ENCODE measurements at places on chromosomes 6 and 20.

GRCh38 chr6:23713211-23713610 lies 412.8 kb upstream of the NRSN1 start:
- DNase-seq = no peak

DNA sequence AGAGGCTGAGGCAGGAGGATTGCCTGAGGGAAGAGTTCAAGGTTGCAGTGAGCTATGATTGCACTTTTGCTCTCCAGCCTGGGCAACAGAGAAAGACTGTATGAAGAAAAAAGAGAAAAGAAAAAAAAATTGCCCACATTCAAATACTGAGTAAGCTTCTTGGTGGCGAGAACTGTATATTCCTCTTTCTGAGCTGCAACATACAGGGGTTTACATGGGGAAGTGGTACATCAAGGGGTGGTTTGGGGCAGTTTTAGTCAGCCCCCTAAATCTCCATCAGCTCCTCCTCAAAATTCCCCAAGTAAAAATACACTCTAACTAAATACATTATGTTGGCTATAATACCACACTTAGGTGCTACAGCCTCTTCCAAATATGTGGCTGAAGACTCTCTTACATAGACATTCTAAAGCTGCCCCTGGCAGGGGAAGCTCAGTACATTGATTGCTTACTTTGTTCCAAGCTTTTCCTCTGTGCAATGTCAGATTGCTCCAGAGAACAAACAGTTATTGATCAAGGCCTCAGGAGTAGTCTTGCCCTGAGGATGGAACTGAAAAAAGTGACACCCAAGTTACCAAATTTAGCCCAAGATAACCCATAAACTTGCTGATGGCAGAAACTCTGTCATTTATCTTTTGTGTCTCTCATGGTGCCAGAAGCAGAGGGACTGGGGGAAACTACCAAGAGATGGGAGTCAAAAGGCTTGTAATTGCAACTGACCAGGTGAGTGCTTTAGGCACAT lies 107.4 kb upstream of the RIPOR2 start:
- DNase-seq = no peak

DNA sequence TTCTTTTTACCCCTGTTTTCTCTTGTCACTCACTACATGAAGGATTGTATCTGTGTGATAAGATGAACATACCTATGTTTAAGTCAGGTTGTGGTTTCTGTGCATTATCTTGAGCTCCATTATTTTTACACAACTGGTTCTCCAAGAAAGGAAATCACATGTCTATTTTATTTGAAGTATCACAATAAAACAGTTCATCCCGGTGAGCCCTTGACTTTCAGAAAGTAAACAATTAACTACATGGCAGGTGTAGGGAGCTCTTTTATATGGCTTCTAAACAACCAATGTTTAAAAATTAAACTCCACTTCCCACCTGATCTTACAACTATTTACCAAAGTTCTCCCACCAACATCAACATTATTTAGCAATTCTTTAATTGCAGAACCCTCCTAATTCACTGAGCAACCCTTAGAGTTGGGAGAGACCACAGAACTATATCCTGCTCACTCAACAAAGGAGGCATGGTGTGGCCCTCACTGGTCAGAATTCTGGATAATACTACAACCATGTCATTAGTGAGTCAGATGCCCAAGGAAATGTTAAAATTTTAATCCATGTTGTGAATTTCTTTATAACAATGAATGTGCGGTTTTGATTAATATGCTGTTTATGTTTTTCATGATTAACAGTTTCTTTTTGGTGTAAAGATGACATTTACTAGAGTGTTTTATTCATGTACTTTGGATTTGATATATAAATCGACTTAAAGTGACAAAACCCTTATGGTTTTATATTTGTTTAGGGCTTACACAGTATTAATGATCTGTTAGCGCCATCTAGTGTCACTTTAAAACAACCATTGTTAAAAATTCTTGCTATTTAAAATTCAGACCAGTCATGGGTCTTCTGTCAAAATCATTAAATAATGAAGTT lies 50.0 kb upstream of the SCGN start:
- DNase-seq = no peak

DNA sequence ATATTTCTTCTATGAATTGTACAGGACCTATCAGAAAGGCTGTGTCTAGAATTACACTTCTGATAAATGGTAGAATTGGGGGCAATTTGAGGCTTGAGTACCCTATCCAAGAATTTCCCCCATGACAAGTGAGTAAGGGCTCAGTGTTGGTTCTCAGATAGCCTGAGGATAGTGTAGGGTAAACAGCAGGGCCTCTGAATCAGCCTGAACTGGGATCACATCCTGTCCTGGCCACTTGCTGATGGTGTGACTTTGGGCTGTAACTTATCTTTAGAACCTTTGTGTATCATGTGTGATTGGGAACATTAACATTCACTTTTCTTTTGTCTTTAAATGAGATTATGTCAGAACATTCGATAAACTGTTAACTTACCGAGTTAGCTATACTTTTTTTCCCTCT lies 151.0 kb downstream of the CLIC5 start:
- no peak for DNase-seq

- DNase-seq = peak; percentile 81
Observed at GRCh38 chr20:62824476-62825332, 7.9 kb downstream of the COL9A3 start.

- DNase-seq = no peak
Observed at GRCh38 chr20:23249541-23249940, 101.0 kb upstream of the NXT1 start.

- no peak for DNase-seq
Observed at GRCh38 chr6:38796006-38796405, 80.9 kb downstream of the DNAH8 start.

DNA sequence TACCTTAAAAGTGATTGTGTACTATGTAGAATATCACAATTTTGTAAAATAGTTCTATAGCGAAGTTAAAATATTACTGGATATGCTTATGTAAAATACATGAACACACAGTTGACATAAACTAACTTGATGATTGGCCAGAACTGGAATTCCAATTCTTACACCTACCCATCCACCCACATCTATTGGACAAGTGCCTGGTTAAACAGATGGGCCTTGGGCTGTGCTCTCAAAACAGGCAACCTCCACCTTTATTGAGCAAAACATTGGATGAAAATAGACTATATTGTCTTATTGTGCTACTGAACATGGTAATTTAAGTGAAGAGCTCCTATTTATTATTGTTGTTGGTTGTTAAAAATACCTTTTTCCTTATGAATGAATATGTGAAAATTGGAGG lies 154.0 kb upstream of the FLRT3 start:
- DNase-seq = no peak

DNA sequence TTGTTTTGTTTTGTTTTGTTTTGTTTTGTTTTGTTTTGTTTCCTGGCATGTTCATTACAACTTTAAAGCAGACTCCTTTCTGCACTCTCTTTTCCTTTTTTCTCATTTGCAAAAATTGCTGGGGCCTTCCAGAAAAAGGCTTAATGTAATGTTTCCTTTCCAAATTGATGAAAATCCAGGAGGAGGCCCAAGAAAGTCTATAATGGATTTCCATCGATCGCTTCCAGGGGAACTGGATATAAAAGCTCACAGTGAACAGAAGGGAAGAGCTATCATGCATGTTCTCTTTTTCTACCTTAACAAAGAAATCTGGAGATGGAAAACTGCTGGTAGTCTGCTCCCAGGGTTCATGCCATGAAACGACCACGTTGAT lies 28.7 kb downstream of the ISM1 start:
- no peak for DNase-seq

- DNase-seq = peak; percentile 33
Observed at GRCh38 chr6:43817192-43817591, 47.2 kb downstream of the VEGFA start.

- DNase-seq = no peak
Observed at GRCh38 chr6:88165844-88166492, at the start of gene CNR1. Gene CNR1 (minus strand): TSS chr6:88166347. CDS start chr6:88145274, 21,073 bp downstream.

- DNase-seq = no peak
Observed at GRCh38 chr6:53815381-53816119, 20.7 kb downstream of the LRRC1 start.

DNA sequence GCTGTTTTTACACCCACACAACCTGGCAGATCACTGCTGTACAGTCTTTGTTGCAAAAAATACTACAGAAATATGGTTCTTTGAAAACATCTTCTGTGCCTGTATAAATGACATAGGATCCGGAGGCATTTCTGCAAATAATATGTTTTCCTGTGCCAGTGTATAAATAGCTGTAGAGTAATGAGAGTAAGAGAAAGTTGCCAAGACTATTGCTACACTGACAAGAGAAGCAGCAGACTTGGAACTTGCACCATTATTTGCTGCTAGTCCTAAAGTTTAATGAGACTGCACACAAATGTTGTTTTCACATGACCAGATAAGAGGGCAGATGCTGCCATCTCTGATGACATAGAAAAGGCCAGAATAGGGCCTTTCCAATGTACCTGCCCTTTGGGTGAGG lies 50.0 kb upstream of the DTNBP1 start:
- DNase-seq = no peak

GRCh38 chr6:1842334-1842733 lies 232.6 kb downstream of the FOXC1 start:
- DNase-seq = no peak

GRCh38 chr6:106318851-106319250 lies 6.7 kb downstream of the ATG5 start:
- DNase-seq = no peak

- no peak for DNase-seq
Observed at GRCh38 chr6:142846459-142846831, 98.5 kb downstream of the HIVEP2 start.

DNA sequence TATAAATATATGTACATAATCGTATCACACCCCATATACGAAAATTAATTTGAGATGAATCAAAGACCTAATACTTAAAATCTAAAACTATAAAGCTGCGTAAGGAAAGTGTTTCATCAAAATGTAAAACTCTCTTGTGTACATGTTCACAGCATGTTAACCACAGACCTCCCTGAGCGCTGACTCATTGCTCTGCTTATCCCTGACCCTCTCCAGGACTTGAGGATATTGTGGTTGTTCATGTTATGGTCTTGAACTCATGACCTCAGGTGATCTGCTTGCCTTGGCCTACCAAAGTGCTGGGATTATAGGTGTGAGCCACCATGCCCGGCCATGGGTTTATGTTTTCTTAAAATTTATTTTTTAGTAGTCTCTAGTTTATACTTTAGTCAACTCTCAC lies 14.2 kb downstream of the FAM83B start:
- DNase-seq = no peak

DNA sequence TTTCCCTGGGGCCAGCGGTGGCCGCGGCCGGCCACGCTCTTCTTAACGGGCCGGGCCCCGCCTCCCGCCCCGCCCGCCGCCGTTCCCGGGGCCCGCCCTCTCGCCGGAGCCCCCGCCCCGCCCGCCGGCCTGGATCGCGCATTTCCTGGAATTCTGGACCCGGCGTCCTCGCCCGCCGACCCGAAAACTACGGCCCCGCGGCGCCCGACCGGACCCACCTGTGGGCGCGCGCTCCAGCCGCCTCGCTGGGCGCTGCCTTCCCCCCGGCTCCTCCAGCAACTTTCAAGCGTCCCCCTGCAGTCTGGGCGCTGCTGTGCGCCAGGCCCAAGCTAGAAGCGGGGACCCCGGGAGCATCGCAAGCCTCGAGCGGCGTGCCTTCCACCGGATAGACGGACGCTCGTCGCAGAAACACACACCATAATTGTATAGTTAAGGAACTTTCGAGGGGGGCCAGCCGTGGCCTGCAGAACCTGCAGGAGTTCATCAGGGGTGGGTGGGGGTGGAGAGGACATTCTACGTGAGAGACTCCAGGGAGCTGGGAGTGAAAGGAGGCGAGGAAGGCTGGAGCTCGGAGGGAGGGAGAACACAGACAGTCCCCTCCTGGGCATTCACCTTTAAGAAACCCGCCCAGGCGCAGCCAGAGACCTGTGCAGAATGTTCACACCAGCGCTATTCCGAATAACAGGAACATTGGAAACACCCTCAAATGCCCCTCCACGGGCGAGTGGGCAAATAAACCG lies at the start of gene ADA:
TSS of gene ADA (minus strand) at position 16 of the 740 bp plus-strand sequence. CDS start 92 bp downstream, outside the sequence.
- peak; percentile 70 for DNase-seq

- DNase-seq = no peak
Observed at GRCh38 chr20:835608-836045, 2.1 kb downstream of the FAM110A start.

GRCh38 chr6:68533339-68533795 lies 101.7 kb upstream of the ADGRB3 start:
- DNase-seq = no peak

DNA sequence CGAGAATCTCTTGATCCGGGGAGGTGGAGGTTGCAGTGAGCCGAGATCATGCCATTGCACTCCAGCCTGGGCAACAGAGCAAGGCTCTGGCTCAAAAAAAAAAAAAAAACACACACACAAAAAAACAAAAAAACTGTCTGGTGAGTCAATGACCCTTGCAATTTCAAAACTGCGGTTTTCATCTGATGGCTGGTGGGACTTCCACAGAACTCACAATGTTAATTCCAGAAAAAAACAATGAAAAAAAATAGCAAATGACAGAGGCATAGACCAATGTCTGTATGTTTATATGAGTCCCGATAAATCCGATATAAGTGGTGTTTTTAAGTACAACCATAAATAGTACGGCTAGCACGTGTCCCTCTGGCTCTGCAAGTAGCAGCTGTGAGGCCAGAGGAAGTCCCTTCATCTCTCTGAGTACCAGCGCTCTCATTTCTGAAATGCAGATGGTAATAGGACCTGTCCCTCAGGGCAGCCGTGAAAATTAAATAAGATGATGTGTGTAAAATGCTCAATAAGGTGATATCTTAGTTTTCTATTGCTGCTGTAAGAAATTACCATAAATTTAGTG lies 21.9 kb upstream of the PTPN1 start:
- DNase-seq = no peak

DNA sequence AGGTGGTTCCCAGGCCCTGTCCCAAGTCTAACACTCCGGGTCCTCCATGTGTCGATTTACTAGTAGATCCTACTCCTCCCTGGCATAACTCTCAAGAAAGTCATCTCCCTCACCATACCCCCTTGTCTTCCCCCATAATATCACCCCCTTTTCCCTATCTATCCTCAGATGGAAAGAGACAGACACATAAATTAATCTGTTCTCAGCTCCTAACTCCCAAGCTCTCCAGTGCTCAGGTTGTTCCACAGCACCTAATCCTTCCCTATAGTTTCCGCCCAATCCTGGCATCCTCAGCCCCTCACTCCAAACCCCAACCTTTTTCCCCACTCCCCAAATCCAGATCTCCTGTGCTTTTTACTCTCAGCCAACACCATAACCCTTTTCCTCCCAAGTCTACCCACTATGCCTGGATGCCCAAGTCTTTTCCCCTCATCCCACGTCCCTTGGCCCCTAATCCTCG lies 808 bp downstream of the ILRUN start:
- DNase-seq = no peak

- no peak for DNase-seq
Observed at GRCh38 chr20:40711079-40711478, 22.0 kb upstream of the MAFB start.

DNA sequence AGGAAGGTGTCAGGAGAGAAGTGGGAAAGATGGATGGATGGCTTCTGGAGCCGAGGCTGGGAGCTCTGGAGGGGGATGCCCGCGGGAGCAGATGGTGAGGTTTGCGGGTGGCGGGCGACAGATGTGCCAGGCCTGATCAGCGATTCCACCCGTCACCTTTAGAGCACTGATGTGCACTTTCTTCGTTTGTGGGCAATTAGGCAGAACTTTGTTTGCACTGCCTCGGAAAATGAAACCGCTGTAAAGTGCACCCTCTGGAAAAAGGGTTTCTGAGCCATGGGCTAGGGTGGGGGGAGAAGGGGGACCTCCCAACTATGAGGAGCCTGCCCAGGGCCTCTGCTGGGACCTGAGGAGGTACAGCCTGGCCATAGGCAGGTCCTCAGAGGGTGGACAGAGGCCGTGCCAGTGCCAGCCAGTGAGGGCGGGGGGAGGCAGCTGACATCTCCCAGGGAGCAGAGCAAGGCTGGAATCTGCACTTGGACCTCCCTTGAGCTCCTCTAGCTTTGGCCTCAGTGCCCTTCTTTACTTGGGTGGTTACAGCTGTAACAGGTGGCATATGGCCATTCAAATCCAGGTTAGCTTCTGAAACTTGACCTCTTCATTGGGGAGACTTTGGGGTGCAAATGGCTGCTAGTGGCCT lies 58.7 kb downstream of the CD40 start:
- DNase-seq = no peak
